ENCODE measurements at places on chromosomes 11 and 22. TPM values are rescaled to one million over a fixed set of nuclear protein-coding genes. Genes with fewer than 3 reads are reported as not detected.
A peak's percentile ranks its signal among the peaks of the same experiment; 100 is the strongest.

- DNase-seq = no peak
Observed at GRCh38 chr22:22110548-22111266, 128.1 kb upstream of the TOP3B start.

DNA sequence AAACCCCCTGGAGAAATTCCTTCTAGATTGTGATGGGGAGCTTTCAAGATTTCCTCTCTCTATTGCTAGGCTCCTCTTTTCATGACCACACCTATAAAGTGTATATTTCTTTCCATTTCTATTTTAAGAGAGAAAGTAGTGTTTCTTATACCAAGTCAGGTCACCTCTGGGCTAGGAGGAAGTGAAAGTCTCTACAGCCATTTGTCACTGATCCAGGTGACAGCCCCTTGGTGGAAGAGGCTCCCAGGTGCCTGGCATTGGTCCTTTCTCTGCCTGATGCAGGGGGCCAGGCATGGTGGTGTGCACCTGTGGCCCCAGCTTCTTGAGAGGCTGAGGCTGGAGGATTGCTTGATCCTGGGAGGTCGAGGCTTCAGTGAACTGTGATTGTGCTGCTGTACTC is 64.7 kb downstream of the DHCR7 start:
- no peak for DNase-seq

GRCh38 chr11:45942381-45942780 is 19.9 kb downstream of the LARGE2 start:
- no peak for DNase-seq

DNA sequence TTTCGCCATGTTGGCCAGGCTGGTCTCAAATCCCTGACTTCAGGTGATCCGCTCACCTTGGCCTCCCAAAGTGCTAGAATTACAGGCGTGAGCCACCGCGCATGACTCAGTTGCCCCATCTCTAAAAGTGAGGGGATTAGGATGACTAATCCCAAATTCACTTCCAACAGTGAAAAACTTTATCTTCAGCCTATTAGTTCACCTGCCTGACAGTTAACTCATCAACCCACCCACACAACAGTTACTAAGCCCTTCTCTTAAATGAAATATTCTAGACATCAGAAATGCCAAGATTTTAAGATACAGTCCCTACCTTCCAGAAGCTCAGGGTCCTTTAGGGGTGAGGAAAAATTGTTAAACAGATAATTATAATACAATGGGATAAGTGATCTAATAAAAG is 2.0 kb upstream of the ANKRD42 start:
- no peak for DNase-seq

- DNase-seq = peak; percentile 94
Observed at GRCh38 chr11:76339221-76339620, 41.7 kb downstream of the THAP12 start.

GRCh38 chr11:102451681-102452460 is 694 bp downstream of the TMEM123 start:
- DNase-seq = no peak

- no peak for DNase-seq
Observed at GRCh38 chr22:44012162-44012561, 11.9 kb upstream of the PARVB start.

GRCh38 chr11:81497202-81497804 is 1236.4 kb downstream of the FAM181B start:
- peak; percentile 4 for DNase-seq

DNA sequence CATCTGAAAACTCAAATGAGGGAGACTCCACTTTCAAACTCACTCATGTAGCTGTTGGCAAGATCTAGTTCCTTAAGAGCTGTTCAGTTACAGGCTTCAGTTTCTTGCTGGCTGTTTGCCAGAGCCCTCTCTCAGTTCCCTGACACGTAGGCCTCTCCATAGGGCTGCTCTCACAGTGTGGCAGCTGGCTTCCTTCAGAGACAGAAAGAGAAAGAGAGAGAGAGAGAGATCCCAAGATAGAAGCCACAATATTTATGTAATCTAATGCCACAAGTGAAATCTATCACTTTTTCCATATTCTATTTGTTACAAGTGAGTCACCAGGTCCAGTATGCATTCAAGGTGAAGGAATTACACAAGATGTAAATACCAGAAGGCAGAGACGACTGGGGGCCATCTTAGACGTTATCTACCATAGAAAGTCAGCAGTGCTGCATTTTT is 168.8 kb downstream of the RCN1 start:
- no peak for DNase-seq

DNA sequence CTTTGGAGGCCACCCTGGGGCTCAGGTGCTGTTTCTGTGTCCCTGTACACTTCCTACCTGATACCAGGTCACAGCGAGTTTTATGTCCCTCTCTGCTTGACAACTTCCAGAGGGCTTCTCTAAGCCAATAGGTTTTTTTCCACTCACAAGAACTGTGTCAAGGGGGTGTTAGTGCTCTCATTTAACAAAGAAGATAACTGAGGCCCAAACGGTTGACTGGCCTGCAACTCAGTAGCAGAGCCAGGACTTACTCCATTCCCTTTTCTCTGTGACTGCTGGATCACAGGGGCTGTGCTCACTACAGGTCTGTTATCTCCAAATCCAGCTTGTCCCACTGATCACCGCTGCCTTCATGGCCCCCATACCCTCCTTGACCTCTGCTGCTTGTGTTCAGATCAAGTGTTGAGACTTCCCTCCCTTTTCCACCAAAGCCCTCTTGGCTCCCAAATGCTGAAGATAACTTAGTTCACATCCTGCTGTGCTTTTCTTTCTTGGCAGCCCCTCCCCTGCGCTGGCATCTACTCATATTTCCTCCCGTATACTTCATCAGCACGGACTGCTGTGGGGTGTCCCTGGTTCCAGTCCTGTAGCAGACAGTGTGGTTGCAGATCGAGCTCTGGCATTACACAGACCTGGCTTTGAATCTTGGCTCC is 41.3 kb downstream of the POU2F3 start:
- no peak for DNase-seq

GRCh38 chr11:100930185-100930778 is 199.3 kb downstream of the PGR start:
- DNase-seq = peak; percentile 62

DNA sequence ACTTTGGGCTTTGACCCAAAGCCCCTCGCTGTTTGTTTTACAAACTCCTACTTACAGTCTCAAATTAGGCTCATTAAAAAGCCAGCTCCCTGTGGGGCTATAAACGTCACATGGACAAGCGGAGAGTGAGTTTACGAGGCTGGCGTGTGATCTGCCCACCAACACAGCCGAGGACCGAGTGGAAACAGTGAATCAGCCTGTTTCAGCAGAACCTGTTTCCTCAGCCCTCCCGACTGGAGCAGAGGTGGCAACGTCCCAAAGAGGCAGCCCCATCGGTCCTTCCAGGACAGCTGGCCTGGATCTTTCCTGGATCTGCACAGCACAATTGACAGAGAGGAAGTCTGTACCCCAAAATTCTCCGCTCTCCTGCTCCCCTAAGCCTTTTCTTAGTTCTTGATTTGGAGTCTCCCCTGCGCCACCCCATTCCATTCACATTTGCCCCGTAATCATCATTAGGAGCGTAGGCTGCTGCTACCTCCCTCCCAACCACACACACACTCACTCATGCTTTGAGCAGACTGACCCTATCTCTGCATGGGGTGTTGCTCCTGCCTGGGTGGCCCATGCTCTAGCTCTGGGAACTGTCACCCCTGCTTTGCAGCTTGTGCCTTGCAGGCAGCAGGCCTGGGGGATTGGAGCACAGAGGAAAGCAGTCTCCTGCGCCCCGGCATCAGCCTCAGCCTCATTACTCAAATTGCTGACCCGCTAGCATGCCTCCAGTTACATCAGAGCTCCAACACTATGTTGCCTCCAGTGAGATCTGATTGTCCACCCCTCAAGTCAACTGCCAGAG is 117.8 kb downstream of the NAT10 start:
- peak; percentile 16 for DNase-seq

GRCh38 chr11:120867531-120867930 is 156.4 kb upstream of the TBCEL start:
- DNase-seq = no peak

GRCh38 chr11:2849994-2850770 is 35.4 kb downstream of the CDKN1C start:
- no peak for DNase-seq

DNA sequence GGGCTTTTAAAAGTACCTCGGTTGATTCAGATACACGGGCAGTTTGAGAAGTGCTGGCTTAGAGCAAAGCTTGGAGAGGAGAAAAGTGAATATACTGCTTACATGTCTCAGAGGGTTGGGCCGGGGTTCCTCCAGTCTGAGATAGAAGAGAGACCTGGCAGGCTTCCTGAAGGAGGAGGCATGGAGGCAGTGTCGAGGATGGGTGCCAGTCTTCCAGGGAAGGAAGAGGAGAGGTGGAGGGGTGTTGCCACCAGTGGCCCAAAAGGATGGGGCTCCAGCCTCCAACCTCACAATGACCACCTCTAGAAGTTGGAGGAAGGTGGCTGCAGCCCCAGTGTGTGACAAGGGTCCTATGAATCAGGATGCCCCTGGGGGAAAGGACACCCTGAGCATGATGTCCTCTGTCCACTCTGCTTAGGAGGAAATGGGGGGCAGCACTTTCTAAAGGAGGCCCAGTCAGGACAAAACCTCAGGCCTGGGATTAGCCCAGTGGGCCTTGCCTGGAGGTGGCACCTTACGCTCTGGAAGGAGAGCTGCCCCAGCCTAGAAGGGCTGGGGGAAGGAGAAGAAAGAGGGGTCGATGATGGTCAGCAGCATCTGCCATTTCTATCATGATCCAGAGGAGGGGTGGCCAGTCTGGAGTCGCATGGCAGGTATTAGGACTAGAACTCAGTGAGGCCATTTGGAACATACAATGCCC is 65.2 kb downstream of the CD82 start:
- no peak for DNase-seq

- DNase-seq = no peak
Observed at GRCh38 chr22:20395907-20396287, 1.9 kb downstream of the ZNF74 start.

- no peak for DNase-seq
Observed at GRCh38 chr22:25405841-25406509, 158.5 kb upstream of the GRK3 start.

DNA sequence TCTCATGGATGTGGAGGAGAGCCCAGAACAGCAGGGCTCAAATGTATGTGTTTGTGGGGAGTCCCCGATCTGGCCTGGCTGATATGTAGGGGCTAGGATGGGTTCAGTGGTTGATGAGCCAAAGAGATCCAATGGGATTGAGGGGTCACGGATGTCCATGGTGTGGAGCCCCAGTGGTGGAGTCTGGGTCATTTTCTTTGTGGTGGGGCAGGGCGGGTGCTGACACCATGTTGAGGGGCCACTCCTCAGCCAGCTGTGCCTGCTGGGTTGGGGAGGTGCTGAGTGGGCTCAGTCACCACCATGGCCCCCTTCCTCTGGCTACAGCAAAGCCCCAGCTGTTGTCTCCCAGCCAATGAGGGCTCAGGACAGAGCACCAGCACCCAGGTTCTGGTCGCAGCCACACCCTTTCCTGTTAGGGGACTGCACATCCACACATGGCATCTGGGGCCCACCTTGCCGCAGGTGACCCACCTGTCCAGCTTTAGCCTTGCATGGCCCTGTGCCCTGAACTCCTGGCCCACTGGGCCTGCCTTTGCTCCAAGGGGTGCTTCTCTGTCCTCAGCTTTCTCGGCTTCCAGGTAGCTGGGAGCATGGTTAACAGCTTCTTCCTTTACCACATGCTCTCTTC is 3.2 kb upstream of the GNAZ start:
- DNase-seq = no peak

- DNase-seq = no peak
Observed at GRCh38 chr11:555780-556661, 4.5 kb downstream of the LMNTD2 start.

- DNase-seq = no peak
Observed at GRCh38 chr11:115996808-115997188, 492.6 kb upstream of the CADM1 start.

- DNase-seq = no peak
Observed at GRCh38 chr11:66713746-66714480, 15.1 kb downstream of the SPTBN2 start.

DNA sequence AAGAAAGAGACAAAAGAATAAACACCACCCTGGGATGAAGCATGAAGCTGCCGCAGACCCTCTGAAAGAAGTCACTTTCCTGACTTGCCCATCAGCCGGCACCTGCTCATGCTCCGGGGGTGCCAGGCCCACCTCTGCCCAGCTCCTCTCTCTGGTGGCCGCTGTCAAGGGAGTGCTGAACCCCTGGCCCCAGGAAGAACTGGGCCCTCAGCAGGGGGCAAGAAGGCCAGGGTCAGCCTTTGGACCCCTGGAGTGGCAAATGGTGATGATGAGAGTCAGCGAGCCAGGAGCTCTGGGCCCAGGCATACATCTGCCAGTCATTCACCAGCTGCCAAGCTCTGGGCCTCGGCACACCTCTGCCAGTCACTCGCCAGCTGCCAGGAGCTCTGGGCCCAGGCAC is 17.4 kb downstream of the TTLL8 start:
- no peak for DNase-seq

DNA sequence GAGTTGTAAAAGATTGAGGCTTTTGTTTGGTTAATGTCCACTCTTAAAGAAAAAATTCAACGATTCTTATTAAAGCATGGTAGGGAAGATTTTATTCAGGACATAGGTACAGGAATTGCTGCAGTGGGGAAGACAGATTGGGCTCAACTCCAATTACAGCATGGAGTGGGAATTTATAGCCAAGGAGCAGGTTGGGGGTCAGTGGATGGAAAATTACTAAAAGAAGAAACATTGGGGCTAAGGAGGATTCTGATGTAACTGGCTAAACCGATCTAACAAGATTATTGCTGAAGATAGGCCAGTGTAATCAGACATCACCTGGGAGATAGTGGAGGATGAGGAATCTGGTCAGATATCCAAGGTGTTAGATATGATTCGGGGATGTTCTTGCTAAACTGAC is 97.4 kb downstream of the FAR1 start:
- no peak for DNase-seq

DNA sequence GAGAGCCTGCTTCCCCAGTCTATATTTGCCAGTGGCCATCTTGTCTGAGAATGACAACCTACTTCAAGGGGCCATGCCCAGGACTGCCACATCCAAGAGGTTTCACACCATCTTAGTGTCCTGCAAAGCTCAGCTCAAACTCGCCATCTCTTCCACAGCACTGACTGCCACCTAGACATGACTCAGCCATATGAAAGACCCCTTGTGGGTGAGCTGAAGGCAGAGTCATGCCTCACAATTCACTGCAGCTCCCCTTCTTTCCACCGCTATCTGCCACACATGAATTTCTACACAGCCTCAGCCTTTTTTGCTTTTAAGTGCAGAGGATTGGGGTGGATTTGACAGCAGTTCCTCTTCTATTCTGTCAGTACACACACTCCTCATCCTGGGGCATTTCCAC is 127.5 kb downstream of the GALNT18 start:
- no peak for DNase-seq

VSTM5 gene
- 0.48 TPM for polyA plus RNA-seq

MRGPRX4 gene
- not detected for polyA plus RNA-seq

ANO1 gene
- polyA plus RNA-seq = 6.3 TPM

KIF18A gene
- 3.2 TPM for polyA plus RNA-seq

ANO9 gene
- polyA plus RNA-seq = 0.20 TPM

FOLR1 gene
- 4.1 TPM for polyA plus RNA-seq

NKAPD1 gene
- polyA plus RNA-seq = 27.7 TPM

NRGN gene
- polyA plus RNA-seq = 4.7 TPM

GAB4 gene
- not detected for polyA plus RNA-seq

MMP27 gene
- not detected for polyA plus RNA-seq

PVALB gene
- polyA plus RNA-seq = 22.8 TPM

ANO5 gene
- 14.4 TPM for polyA plus RNA-seq

FOLR3 gene
- polyA plus RNA-seq = 0.65 TPM
